ENCODE measurements at places on chromosomes 13 and 19. TPM values are rescaled to one million over a fixed set of nuclear protein-coding genes. Genes with fewer than 3 reads are reported as not detected.

The ONECUT3 gene
- total RNA-seq: not detected

The UNC13A gene
- under 0.01 TPM for total RNA-seq

The SAMD1 gene
- total RNA-seq: 26.1 TPM

The ZNF667 gene
- total RNA-seq: 3.4 TPM

The FAM124A gene
- total RNA-seq: 23.3 TPM

The IGLON5 gene
- not detected for total RNA-seq

The ZNF43 gene
- 14.1 TPM for total RNA-seq

The RDH8 gene
- total RNA-seq: not detected

The CEACAM16 gene
- not detected for total RNA-seq

The KLHL1 gene
- total RNA-seq: not detected

The TSEN34 gene
- total RNA-seq: 60.0 TPM

The LILRA1 gene
- not detected for total RNA-seq

The ZNF837 gene
- 0.57 TPM for total RNA-seq

The SNRPD2 gene
- total RNA-seq: 253 TPM

The VSTM2B gene
- not detected for total RNA-seq

The KISS1R gene
- not detected for total RNA-seq

The DAND5 gene
- total RNA-seq: not detected

The KPTN gene
- 3.1 TPM for total RNA-seq

The TMC4 gene
- total RNA-seq: not detected

The FAM83E gene
- total RNA-seq: 0.57 TPM

The CYP4F3 gene
- under 0.01 TPM for total RNA-seq

The PTGER1 gene
- total RNA-seq: 0.27 TPM

The ZNF430 gene
- total RNA-seq: 12.9 TPM

The PLEKHG2 gene
- total RNA-seq: 27.1 TPM

The MYH14 gene
- not detected for total RNA-seq

The RGS9BP gene
- 0.22 TPM for total RNA-seq

The FSD1 gene
- 16.0 TPM for total RNA-seq

The CBY2 gene
- total RNA-seq: not detected

The ZNF544 gene
- total RNA-seq: 54.0 TPM

The PSPN gene
- total RNA-seq: 0.93 TPM

The CASP14 gene
- total RNA-seq: not detected

The PET100 gene
- total RNA-seq: 13.8 TPM

The C13orf42 gene
- not detected for total RNA-seq

The OR7C1 gene
- total RNA-seq: not detected

The HRC gene
- not detected for total RNA-seq

The ATCAY gene
- not detected for total RNA-seq

The CARM1 gene
- total RNA-seq: 51.1 TPM

The ZNF543 gene
- 9.5 TPM for total RNA-seq

The RYR1 gene
- total RNA-seq: under 0.01 TPM

The ZNF71 gene
- total RNA-seq: 8.9 TPM

The UHRF1 gene
- total RNA-seq: 47.7 TPM

The POU2F2 gene
- total RNA-seq: 0.40 TPM
